ENCODE measurements at places on chromosomes 5 and 9. TPM values are rescaled to one million over a fixed set of nuclear protein-coding genes. Genes with fewer than 3 reads are reported as not detected.

SPATA31E1 gene
- total RNA-seq: not detected

NDUFS4 gene
- total RNA-seq: 224 TPM

CDC37L1 gene
- total RNA-seq: 42.1 TPM

FOXD4L5 gene
- not detected for total RNA-seq

CATSPER3 gene
- 1.1 TPM for total RNA-seq

FOXD4 gene
- total RNA-seq: not detected

PCDHB3 gene
- 0.70 TPM for total RNA-seq

ZNG1E gene
- total RNA-seq: 17.5 TPM

HK3 gene
- total RNA-seq: 6.4 TPM

KCNN2 gene
- total RNA-seq: 9.3 TPM

FCN1 gene
- 5.7 TPM for total RNA-seq

Measured in Right ventricle myocardium inferior (tissue), 1 donor.